HuH-7 (cell line): ENCODE measurements at places on chromosomes 3 and 15.

GRCh38 chr3:11185564-11186317, 31.4 kb downstream of the HRH1 start:
- no peak for DNase-seq

- DNase-seq, result no peak
Measured at GRCh38 chr15:62749036-62749815, 293.3 kb upstream of the TPM1 start.

- DNase-seq, result no peak
Measured at GRCh38 chr3:3551981-3552380, 247.2 kb upstream of the LRRN1 start.

GRCh38 chr3:169090559-169090958, 573.0 kb downstream of the MECOM start:
- DNase-seq, result no peak

- no peak for DNase-seq
Measured at GRCh38 chr3:124451630-124452317, 278.5 kb upstream of the UMPS start.

- no peak for DNase-seq
Measured at GRCh38 chr3:14849638-14850230, 31.0 kb downstream of the FGD5 start.

DNA sequence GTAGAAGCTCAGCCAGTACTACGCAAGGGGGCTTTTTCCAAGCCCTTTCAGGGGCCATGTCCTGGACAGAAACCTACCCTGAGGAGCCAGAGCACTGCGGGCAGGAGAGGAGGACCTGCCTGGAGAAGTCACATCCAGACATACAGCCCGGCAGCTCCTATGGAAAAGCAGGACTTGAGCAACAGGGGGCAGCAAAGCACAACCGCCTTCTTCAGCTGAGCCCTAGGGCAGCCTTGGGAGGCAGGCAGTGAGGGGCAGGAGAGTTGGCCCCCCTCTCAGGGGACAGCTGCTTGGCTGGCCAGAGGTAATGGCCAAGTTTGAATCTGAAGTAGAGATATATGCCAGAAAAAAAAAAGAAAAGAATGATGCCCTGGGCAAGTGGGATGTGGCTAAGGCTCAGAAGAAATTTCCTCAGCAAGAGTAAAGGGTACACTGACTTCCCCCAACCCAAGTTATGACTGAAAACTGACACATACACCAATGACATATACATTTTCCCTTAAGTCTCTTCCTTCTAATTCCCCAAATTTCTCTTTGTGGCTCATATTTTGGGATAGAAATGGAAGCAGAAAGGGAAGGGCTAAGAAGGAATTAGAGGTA, 56.9 kb downstream of the CYP19A1 start:
- DNase-seq, result peak; percentile 75

DNA sequence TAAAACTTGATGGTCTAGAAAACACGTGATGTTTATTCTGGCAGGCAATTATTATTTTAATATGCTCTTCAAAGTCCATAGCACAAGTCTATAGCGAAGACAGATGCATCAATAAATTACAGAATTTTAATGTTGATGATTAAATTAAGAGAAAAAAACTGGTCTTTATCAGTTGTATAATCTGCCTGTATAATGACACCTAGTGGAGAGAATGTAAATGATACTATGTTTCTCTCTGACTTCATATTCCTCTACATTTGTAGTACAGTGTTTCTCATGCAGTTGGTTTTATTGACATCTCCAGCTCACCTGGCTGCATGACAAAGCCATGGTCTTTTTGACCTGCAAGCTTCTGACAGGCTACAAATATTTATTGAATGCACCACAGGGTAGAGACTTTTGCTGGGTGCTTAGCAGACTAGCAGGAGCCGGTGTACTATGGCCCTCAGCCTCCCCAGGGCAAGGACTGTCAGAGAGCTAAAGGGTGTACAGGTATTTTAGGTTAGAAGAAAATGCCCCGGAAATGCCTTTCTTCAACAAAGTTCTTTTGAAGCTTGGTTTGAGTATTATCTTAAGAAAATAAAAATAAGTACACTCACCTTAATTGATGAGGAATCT, 289.9 kb downstream of the GAP43 start:
- peak; percentile 7 for DNase-seq

DNA sequence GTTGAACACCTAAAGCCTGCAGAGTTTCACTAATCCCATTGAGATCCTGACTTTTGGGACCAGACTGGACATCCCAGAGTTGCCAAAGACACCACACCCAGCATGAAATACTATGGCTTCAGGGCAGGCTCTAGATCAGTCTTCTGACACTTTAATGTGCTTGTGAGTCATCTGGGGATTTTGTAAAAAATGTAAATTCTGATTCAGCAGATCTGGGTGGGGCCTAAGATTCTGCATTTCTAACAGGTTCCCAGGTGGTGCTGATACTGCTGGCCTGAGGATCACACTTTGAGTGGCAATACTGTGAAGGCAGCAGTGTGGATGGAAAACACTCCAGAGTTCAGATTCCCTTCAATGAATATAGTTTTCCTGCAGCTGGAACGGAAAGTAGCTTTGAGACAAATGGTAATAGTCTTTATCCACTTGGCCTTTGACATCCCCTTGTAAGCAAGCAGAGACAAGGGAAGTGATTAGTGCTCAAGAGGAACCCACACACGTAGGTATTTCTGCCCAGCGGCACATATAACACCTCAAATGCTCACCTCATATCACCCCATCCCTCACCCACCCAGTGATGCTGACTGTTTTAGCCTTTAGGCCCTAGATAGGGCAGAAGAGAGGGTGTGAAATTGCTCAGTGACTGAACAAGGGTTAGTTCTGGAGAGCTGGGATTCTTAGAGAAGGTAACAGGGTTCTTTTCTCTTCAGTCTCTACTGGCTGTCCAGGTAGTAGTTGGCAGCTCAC, 51.5 kb upstream of the GSK3B start:
- no peak for DNase-seq

DNA sequence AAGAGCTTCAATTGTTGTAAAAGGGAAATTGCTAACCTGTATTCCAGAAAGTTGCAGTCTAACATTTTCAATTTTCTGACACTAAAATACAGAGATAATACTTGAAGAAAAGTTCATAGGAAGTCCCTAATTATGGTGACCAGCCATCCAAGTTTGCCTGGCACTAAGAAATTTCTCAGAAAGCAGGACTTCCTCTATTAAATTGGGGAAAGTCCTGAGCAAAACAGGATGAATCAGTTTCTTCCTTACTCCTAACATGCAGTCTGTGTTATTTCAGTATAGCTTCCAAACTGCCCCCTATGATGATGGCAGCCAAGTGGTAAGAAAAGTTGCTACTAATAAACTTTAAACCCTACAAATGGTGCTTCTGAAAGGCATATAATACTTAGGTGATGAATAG, 133.5 kb upstream of the SGO1 start:
- DNase-seq, result no peak

- no peak for DNase-seq
Measured at GRCh38 chr3:14303336-14304100, 98.9 kb upstream of the SLC6A6 start.

DNA sequence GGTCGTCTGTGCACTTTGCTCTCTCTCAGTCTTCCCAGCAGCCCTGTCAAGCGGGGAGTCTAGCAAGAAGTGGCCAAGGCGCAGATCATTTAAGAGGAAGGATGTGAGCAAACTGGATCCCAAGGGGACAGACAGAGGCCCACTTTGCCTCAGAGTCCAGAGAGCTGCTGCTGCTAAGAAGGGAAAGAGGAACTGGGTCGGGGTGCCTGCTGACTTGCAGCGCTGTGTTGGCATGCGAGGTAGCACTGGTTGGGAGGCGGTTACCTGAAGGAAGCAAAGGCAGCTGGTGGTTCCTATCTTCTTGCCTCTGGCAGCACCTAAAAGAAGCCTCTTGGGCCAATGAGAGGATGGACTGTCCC, 28.1 kb downstream of the SMAD3 start:
- DNase-seq, result no peak

DNA sequence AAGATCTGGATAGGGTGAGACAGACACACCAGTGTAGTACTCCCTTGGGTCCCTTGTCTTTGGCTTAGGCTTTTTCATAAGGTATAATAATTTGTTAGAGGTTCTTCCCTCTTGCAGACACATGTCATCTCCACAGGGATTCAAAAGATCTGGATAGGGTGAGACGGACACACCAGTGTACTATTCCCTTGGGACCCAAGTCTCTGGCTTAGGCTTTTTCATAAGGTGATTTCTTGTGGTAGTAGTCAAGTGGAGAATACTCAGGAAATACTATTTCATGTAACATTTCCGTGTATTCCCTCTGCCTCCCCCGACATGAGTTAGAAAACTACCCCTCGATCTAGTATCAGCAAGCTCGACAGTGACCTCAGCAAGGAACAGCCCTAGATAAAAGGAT, 954 bp upstream of the MAPKBP1 start:
- no peak for DNase-seq

DNA sequence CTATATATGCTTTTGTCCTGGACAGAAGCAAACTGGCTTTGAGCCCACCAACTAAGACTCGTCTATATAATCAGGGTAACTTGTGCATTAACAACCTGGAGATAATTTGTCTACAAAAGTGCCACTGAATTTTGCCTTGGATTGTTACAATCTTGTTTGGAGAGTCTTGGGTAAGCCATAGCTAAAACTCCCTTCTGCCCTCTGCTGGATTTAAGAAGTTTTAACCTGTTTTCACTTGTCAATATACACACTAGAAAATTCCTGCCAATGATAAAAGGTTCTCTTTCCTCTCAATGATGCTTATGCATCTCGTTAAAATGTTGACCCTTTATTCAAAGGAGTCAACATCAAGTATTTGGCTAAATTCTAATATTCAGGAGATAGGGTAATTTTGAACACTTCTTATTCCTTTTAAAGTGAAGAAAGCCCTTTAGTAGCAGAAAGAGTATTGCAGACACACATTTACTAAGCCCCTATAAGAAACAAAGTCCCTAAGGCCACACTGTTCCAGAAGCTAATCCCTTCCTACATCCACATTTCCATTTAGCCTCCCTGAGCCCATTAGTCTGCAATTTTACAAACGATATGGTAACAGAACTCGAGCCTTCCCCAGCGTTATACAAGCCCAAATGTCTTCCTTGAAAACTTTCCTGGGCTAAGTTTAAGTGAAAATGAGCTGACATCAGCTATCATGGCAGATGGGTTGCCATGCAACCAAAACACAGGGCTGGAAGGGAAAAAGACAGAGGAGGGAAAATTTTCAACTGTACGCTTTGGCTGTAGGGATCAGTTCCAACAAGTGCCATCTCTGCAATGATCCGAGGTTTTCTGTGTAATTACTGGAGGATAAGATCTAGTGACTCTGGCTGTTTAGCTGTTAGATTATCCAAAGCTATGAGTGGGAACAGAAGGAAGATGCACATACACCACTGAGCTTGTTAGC, 75.9 kb upstream of the FGF12 start:
- peak; percentile 59 for DNase-seq

DNA sequence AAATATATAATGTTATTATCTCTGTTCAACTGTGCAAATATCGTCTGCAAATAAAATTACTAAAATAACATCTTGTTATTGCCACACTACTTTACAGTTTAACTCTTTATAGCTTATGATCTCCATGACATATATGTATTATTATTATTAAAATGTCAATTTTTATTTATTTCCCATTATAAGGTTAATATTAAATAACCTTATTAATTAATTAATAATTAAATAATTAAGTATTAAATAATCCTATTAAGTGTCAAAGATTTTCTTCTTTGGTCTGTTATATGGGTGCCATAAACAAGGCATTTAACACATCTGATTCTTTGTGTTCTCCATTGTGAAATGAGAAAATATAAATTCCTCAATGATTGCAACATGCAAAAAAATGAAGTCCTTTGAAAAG, 10.0 kb downstream of the BCHE start:
- DNase-seq, result no peak

- no peak for DNase-seq
Measured at GRCh38 chr3:55161231-55161630, 233.4 kb upstream of the LRTM1 start.

DNA sequence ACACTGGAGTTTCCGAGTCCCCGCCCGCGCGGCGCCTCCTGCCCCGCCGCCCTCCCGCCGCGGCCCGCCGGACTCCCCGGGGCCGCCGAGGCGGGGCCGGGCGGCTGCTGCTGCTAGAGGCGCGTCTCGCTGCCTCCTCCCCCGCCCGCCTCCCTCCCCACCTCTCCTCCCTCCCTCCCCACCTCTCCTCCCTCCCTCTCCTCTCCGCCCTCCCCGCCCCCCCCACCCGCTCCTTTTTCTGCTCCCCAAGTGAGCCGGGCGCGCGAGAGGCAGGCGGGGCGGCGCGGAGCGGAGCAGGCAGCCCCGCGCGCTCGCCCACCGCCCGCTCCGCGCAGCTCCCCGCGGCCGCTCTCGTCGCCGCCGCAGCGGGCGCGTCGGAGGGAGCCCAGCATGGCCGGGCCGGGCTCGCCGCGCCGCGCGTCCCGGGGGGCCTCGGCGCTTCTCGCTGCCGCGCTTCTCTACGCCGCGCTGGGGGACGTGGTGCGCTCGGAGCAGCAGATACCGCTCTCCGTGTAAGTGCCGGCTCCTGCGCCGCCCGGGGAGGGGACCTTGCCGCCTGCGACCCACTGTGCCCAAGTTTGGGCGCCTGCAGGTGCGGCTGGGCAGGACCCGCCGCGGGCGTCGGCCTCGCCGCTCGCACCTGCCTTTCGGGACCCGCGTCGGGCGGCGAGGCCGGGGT, at the start of gene CACNA2D3:
Gene CACNA2D3, plus strand, starts transcription at position 229 of the 679 bp plus-strand sequence.
- DNase-seq, result no peak

DNA sequence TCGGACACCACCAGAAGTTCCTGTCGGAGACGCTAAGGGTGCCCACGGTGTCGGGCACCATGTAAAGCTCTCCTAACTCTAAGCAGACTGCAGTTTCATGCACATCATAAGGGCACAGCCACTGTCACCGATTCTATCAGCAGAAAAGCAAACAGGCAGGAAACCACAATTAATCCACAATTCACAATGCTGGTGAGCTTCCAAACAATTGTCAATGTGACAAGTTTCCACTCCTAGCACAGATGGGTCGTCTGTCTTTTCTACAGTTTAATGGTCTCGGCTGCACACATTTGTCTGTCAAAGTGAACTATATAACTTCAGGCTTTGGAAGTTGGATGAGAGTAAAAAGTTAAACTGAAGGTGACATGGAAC, 8.8 kb upstream of the OCA2 start:
- DNase-seq, result no peak

GRCh38 chr3:42705058-42705767, 2.6 kb upstream of the HHATL start:
- no peak for DNase-seq

DNA sequence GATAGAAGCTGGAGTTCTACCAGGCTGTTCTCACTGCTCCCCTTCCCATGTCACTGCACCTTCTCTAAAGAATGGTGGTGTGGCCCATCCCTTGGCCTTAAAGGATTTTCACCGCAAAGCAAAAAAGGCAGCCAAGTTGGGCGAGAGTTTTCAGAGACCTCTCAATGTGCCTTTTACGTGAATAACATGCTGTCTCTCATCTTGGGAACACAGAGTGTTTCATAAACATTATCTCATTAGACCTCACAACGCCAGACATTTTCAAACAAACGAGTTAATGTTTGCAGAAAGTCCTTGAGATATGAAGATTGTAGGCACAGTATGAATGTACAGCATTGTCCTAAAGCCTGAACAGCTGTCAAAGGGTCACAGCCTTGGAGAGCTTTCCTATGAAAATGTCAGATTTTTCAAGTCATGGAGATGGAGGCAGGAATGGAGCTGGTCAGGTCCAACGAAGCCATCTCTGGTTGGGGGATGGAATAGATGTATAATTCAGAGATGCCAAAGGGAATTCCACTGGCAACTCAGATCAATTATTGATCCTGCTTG, 21.3 kb downstream of the TM4SF1 start:
- no peak for DNase-seq
